ENCODE measurements at places on chromosomes 16 and 17.

- DNase-seq: no peak
These were observed 8.7 kb downstream of the THRA start for GRCh38 chr17:40071313-40072039.

DNA sequence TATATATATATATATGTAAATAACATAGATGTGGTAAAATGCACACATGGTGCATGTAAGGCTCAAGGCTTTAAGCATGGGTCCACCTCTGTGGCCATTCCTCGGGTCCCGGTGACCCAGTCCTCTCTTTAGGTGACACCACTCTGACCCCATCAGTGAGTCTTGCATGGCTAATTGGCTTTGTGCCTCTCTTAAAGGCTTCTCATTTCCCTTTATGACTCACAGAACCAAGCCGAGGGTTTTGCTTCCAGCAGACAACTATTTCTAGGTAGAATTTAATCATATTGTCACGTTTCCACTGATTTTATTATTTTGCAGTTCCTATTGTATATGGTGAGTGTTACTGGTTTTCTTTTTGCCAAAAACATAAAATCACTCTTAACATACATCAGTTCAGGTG is 59.7 kb downstream of the PLCG2 start:
- DNase-seq: no peak

DNA sequence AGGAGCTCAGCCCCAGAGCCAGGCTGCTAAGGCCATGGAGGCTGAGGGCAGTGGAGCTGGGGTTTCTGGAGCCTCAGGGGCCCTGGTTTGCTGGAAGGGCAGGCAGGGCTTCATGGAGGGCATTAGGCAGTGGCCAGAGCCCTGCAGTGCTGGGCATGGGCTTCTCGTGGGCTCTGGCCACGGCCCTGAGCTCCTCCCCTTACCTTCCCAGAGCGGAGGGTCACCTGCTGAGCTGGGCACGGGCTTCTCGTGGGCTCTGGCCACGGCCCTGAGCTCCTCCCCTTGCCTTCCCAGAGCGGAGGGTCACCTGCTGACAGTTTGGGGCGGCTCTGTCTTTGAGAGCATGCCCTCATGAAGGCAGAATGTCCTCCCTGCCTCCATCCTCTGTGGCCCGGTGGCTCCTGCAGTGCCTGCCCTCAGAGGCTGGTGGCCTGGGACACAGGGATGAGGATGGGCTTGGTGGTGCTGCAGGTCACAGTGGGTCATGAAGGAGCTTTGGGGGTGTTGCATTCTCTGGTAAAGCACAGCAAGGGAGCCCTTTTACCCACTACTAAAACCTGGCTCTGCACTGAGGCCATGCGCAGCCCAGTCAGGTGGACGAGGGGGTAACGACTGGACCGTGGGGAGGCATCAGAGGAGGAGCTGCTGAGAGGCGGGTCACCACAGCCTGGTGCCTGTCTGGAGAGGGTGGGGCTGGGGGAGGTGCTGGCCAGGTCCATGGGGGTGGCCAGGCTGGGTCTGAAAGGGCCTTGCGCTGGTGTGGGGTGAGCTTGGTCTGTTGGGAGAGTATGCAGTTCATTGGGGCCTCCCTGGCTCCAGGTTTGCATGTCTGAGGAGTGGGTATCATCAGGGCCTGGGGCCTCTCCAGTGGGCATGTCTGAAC is 2.9 kb upstream of the RNPS1 start:
- no peak for DNase-seq

DNA sequence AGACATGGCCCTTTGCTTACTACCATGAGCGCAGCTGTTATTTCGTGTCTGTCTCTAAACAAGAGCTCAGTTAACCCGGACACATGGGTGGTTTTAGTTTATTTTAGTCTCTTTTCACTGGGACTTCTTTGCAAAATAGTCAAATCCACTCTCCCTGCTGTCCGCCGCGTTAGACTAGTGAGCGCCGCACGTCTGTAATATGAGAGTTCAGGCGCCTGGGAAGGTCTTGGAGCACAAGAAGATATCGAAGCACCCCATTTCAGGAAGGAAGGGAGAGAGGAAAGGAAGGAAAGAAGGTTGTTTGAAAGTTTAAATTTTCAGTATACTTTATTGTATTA is 111.0 kb upstream of the CHMP6 start:
- no peak for DNase-seq

DNA sequence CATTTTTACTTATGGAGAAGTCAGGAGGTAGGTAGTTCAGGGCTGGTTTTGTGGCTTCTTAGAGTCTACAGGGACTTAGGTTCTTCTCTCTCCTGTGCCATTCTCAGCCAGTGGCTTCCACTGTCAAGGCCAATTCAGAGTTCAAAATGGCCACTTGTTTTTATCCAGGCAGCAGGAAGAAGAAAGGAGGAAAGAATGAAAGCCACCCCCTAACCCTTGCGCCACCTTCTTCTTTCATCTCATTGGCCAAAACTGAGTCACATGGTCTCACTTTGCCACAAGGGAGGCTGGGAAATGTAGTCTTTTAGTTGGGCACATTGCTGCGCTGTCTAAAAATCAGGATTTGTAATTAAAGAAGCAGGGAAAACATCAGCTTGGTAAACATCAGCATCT is 60.8 kb upstream of the MED9 start:
- DNase-seq: peak; percentile 43

- DNase-seq: peak; percentile 31
These were observed 311.7 kb downstream of the BCAS3 start for GRCh38 chr17:60989379-60989778.

DNA sequence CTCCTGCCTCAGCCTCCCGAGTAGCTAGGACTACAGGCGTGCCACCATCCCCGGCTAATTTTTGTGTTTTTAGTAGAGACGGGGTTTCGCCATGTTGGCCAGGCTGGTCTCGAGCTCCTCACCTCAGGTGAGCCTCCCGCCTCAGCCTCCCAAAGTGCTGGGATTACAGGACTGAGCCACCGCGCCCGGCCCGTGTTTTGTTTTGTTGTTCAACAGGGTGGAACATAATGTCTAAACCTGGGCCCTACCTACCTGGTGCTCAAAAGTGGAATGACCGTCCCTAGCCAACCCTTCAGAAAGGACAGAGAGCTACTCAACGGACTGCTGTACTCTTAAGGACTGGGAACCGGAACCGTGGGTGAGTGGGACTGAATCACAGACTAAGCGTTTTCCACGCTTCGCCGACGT is 772 bp upstream of the KIF22 start:
- DNase-seq: no peak

DNA sequence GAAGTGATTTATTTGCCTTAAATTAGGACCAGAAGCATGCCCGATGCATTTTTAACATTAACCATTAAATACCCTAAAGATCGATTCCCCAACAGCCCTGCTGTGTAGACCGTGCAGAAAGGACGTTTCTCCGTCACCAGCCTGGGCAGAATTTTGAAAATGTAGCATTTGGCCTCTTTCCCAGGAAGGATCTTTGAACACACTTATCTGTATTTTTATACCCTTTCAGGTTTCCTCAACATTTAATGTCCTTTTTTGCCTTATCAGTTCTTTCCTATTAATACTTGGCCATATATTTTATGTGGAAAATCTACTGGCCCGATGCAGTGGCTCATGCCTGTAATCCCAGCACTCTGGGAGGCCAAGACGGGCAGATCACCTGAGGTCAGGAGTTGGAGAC is 54.6 kb upstream of the ZNF750 start:
- DNase-seq: no peak

DNA sequence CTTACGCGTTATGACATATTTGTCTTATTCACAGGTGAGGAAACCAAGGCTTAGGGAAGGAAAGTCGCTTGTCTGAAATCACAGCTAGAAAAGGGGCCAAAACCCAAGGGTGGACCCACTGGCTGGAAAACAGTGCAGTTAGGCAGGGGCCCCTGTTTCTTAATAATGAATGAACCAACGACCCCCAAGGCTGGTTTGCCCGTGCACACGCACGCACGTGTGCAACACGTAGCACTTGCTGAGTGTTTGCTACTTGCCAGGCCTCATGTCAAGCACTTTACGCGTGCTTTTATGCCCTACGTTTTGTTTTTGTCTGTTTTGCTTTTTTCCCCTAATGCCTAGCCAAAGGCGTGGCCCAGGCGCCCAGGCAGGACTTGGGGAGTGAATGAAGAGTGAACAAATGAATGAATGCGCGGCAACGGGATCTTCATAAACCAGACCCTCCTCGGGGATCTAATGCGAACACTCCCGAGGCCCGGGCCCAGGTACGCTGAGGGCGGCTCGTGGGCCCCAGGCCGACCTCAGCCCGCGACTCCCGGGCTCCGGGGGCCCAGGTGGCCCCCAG is 571 bp upstream of the USP10 start:
- DNase-seq: no peak

- no peak for DNase-seq
These were observed 1.9 kb upstream of the GNG13 start for GRCh38 chr16:802461-802860.

- no peak for DNase-seq
These were observed 15.7 kb upstream of the GPR139 start for GRCh38 chr16:20089246-20089965.

DNA sequence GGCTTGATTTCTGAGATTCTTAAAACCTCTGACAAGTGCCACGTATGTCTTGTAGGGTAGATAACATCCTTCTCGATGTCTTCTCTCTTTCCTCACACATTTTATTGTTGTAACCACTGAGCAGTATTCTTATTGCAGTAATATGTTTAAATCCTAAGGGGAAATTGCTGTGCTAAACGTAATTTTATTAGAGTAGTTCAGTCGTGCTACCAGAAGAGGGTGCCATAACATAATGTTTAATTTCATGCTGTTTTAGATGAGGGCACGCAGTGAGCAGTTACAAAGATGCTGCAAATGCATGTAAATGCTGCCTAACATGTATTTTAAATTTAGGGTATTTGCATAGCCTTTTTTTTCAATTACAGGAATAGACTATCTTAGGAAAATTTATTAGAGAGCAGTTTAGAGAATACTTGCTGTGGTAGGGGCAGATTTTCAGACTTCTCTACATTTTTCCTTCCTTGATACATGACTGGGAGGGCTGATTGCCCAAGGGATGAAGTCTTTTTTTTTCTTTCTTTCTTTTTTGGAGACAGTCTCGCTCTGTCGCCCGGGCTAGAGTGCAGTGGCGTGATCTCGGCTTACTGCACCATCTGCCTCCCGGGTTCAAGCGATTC is 51.7 kb downstream of the GAN start:
- peak; percentile 10 for DNase-seq

DNA sequence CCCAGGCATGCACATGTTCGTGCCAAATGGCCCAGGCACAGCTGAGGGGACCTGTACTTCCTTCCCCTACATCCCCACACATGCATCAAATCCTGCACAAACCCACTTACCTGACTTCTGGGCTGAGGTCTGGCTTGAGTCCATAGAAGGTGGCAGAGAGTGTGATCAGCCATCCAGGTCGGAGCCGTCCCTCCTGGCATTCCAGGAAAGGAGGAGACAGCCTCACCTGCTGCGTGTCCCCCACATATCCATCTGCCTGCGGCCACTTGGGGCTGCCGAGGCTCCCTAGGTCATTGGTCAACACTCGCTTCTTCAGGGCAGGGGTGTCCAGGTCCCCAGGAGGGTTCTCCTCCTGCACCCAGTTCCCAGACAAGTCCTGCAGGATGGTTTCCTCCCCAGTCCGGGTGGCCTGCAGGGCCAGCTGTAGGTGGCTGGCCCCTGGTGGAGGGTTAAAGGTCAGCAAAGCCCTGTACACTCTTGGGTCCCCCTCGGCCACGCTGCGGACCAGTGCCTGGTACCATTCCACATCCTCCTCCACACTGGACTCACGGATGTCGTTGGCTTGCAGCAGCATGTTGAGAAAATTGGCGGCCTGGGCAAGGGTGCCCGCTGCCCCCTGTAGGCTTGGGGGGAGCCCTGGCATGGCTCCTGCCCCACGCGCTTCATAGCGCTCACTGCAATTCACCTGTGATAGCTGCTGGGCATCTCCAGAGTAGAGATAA is 709 bp downstream of the GPR179 start:
- no peak for DNase-seq

GRCh38 chr17:50099003-50099402 is 3.9 kb downstream of the PDK2 start:
- peak; percentile 14 for DNase-seq

DNA sequence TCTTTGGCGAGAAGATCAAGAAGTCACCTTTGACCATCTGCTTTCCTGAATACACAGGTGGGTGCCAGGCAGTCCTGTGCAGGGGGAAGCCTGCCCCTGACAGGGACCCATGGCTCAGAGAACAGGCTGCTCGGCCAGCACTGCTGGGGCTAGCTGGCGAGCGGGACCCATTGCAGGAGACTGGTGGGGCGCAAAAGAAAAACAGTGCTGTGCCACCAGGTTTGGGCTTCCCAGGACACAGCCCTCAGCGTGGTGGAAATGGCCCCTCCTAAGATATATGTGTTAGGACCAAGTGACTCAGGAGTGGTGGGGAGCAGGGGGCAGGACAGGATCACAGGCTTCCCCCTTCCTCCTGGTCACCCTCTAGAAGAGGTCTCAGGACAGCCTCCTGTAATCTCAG is 73.9 kb downstream of the AMFR start:
- DNase-seq: no peak

DNA sequence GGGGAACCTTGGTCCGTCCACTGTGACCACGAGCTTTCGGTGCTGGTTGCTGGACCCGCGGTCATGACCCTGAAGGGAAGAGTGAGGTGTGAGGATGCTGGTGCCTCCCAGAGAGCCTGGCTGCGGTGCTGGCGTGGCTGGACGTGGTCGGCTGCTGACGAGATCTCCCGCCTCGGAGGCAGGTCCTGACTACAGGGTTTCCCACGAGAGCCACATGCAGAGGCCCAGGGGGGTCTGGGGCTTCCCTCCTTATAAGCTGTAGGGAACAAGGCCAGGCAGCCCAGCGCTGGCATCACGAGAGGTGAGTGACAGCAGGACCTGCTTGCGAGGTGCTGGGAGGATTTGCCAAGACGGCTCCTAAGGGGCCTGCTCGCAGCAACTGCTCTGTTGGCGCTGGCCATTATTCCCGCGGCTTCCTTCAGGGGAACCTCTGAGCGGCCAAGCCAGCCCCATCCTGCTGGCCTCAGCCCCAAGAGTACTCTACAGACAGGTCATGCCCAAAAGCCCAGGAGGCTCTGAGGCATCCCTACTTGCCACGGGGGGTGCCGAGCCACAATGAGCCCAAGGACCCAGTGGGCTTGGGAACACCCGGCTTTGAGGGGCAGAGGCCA is 134.8 kb downstream of the FOXL1 start:
- DNase-seq: no peak

- no peak for DNase-seq
These were observed 49.2 kb downstream of the MYH11 start for GRCh38 chr16:15807603-15808009.

DNA sequence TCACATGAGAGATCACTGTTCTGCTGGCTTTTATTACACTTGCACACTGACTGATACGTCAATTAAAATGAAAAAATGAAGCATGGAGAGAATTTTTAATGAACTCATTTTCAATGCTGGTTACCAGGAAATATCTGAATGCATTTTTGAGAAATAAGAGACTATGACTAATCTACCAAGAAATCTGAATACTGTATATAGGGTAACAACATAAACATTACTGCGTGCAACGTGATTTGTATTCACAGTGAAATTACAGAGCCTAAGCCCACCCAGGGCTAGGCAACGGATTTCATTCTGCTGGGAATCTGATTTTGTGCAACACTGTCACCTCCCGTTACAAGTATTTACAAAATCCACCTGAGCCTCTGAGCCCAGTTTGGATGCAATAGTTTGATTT is 23.8 kb upstream of the LCMT1 start:
- no peak for DNase-seq

Data from NCI-H524 (cell line).